Jurkat, Clone E6-1 (cell line): ENCODE measurements at places on chromosomes 1 and 21.

DNA sequence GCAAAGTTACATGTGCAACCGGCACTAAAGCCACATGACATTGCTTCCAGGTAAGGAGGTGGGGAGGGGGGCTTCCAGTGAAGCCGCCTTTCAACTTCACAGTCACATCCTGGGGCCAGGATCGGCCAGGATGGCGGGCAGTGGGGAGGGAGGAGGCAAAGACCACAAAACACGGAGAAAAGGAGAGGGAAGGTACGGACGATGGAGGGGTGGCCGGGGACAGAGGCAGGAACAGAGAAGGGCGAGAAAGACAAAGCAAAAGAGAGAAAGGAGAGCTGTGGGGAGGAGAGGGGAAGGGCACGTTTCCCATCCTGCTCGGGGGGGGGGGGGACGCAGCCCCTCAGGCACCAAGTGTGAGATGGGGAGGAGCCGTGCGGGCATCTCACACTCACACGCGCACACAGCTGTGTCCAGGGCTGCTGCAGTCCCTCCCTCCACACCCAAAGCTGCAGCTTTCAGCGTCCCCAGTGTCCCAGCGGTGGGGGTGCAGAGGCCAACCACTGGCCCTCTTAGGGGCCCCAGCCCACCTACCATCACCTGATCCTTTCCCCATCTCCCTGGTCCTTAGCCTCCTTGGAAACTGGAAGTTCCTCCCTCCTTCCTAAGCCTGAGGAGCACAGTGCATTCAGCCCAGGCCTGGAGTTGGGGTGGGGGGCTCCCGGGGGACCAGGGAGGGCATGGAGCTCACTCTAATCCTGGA lies 2.4 kb downstream of the SH2D5 start:
- DNase-seq = no peak

- peak; percentile 98 for DNase-seq
Observed at GRCh38 chr1:167627865-167628641, 2.0 kb upstream of the RCSD1 start.

DNA sequence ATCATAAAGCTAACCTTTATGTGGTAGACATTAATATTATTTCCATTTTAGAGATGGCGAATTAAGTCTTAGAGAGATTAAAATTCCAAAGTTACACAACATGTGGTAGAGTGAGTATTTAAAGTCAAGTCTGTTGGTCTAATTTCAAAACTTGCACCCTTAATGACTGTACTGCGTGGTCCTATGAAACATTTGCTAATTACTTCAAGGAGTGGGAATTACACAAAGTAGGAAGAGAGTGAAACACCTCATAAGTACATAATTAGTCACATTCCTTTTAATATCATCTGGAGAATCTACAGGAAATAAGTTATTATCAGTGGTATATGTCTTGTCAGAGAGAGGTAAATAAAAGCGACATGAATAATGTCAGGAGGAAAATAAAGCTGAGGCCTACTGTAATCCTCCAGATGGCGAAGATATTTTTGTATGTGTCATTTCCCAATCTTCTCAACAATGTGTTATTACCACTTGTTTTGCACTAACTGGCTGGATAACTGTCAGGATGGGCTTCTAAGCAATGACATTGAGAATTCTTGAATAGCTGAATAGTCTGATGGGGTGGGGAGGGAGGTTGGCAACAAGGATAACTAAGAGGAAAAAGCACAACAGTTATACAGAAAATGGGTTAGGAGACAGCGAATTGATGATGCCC lies 95.5 kb downstream of the TNFSF18 start:
- no peak for DNase-seq

DNA sequence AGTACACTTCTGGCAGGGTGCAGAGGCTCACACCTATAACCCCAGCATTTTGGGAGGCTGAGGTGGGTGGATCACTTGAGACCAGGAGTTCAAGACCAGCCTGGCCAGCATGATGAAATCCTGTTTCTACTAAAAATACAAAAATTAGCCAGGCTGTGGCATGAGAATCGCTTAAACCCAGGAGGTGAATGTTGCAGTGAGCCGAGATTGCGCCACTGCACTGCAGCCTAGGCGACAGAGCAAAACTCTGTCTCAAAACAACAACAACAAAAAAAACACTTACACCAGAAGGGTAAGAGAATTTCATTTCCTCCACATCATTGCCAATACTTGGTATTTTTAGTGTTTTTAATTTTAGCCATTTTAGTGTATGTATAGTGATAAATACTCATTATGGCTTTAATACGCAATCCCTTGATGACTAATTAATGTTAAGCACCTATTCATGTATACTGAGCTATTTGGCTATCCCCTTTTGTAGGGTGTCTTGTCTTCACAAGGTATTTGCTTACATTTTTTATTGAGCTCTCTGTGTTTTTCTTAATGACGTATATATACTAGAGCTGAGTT lies 77.1 kb upstream of the TNR start:
- DNase-seq = no peak

DNA sequence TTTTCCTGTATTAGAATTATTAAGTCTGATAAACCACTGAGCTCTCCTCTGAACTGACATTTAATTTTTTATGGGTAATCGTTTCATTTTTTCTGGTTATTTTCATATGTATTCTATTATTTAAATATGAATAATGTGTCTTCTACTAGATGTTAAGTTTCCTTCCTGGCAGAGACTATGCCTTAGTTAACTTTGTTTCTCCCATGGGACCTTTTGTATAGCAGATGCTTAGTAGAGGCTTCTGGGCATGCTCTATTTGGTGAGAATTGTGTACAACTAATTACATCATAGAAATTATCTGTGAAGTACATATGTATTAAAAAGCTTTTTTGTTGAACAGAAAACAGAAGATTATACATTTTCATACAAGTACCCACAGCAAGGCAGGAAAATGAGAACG lies 23.4 kb downstream of the CTBS start:
- DNase-seq = no peak

DNA sequence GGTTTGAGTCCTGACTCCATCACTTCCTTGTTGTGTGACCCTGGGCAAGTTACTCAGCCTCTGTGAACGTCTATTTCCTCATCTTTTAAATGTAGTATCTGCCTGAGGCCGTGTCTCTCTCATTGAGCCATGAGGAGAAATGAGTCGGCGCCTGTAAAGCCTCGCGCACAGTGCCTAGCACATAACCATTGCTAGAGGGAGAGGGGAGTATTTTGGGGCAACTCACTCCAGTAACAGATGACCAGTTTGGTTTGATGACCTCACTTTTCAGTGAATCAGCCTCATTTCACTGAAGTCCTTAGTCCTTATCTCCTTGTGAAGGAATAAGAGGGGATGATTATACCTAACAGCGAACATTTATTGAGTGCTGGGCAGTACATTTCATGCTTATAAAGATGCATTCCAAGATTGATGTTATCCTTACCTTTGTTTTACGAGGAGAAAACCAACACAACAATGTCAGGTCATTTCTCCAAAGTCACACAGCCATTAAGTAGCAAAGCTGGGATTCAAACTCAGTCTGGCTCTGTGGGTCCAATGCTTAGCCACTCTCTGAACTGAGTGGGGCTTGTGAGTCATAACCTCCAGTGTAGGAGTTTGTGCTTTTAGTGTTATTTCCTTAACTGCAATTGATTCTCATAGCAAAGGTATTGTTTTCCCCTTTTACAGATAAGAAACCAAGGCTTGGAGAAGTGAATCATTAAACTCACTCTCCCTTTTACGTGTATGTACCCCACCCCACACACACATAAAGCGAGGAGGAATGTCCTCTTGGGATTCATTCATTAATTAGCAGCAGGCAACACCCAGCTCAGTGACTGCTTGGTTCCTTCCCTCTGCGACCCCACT lies 25.9 kb downstream of the KCNC4 start:
- DNase-seq = no peak

DNA sequence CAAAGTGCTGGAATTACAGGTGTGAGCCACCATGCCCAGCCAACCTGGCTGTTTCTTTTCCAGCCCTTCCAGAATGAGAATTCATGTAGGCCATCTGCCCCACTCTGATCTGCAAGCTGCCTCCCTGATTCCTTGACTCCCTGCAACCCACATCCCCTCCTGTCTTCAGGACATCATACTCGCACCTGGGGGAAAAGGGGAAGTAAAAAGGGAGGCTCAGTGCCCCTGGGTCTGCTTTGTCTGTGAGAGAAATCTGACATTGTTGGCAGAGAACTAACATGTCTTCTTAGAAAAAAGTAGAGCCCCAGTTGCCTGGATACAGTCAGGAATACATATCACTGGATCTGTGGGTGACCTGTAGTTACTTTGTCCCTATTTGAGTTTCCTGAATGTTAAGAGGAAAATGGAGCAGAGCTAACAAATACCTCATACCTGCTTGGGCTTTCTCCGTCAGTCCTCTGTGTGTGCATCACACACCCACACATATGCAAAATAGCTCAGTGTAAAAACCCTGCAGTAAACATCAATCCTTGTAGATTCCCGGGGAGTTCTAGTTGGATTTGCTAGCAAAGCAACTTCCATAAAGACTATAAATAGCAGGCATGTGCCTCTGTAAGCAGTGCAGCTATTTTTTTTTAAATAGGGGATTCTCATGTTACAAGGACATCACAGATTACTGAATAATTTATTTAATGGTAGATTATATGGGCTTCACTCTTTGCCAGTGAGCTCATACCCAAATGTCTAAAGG lies 62.9 kb downstream of the TEX35 start:
- DNase-seq = no peak

- DNase-seq = no peak
Observed at GRCh38 chr1:224770336-224770693, 154.2 kb downstream of the CNIH3 start.

DNA sequence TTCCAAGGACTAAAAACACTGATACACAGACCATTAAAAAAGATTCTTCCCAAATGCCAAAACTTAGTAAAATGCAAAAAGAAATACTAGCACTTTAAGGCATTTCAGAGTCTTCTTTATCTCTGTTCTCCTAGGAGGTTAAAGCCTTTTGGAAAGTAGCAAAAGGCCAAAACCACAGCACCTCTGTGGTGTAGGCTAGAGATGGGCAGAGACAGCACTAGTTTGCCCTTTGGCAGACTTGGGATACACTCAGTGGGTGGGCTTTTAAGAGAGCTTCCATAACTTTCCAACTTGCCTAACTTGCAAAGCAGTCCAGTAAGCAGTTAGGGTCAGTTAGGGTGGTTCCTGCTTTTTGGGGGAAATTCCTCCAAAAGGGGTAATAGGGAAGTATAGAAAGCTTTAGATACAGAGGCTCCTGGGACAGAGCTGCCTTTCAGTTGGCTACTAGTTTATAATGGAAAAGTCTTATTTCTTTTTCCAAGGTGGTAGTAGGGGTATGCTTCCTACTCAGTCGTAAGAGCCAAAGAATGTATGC lies 17.9 kb upstream of the PTCH2 start:
- no peak for DNase-seq
